ENCODE measurements at places on chromosomes 1 and 21.
A peak's percentile ranks its signal among the peaks of the same experiment; 100 is the strongest.

- DNase-seq: no peak
Measured at GRCh38 chr1:3364983-3365382, 89.5 kb upstream of the ARHGEF16 start.

GRCh38 chr1:89484092-89485038 lies 40.3 kb upstream of the LRRC8B start:
- DNase-seq: no peak

- no peak for DNase-seq
Measured at GRCh38 chr1:35454616-35455015, 102.6 kb downstream of the KIAA0319L start.

DNA sequence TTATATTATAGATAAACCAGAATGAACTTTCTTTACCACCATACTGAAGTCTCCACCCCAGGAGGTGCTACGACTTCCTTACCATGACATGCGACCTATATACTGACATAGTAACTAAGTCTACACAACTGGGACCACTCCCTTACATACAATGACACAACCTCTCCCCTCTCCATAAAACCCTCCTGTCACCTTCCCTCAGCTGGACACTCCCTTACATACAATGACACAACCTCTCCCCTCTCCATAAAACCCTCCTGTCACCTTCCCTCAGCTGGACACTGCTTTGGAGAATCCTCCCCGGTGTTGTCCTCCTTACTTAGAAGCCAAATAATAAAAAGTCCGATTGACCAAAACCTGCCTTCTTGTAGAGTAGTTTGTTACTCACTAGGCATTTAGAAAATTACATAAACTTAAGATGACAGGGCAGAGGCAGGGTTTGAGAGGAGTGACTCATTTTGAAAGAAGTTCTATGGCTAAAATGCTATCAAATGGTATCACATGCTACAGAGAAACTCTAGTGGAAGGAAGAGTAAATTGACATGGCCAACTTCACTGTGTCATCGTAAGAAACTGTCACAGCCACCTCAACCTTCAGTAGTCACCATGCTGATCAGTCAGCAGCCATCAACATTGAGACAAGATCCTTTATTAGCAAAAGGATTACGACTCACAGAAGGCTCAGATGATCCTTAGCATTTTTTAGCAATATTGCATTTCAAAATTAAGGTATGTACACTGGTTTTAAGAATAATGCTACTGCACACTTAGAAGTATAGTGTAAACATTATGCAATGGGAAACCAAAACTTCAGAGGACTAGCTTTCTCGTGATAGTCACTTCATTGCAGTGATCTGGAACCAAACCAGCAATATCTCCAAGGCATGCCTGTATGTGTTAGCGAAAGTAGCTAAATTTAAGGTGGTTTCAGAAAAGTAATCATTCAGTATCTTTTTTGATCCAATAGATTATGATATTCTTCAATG lies 56.4 kb downstream of the AHCTF1 start:
- peak; percentile 31 for DNase-seq

DNA sequence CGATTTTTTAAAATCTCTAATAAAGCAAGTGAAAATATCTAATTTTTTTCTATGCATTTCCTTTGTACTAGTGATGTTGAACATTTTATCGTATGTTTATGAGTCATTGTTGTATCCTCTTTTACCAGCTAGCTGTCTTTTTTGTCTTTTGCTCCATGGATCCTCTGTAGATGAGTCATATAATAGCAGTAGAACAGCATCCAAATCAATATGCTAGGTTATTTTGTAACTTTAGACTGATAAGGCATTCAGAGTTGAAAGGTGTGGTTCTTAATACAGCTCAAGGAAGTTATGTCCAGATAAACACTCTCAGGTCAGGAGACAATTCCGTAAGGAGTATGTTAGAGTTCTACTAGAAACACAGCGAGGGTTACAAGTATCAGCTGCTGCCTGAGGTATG lies 31.9 kb downstream of the MAP10 start:
- peak; percentile 10 for DNase-seq

DNA sequence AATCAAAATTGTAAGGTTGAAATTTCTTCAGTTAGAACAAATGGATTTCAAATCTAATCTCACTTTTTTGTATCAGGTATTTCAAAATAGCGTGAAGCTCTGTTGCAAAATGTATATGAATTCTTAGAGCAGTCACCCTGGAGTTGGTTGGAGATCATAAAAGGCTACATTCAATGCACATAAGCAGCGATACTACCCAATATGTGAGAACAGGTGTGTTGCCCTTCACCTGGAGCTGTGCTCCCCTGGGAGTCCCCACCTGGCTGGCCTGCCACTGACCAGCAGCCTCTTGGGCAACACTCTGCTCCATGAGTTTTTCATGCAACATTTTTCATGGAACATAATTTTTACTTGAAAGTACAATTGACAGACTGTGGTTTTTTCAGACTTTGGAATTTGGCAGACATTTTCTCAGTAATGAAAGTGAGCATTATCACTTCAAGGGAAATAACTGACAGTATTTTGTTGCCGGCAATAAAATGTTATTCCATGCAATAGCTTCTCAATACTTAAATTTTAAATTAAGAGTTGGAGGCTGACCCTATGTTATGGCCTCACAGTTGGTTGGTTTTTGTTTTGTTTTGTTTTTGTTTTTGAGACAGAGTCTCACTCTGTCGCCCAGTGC lies 95.1 kb downstream of the ST3GAL3 start:
- no peak for DNase-seq

GRCh38 chr1:115099693-115100050 lies 10.4 kb upstream of the TSPAN2 start:
- DNase-seq: peak; percentile 58

- DNase-seq: peak; percentile 83
Measured at GRCh38 chr1:30933874-30934252, 25.3 kb upstream of the SDC3 start.

GRCh38 chr1:39385067-39385988 lies 106.1 kb upstream of the BMP8A start:
- no peak for DNase-seq

DNA sequence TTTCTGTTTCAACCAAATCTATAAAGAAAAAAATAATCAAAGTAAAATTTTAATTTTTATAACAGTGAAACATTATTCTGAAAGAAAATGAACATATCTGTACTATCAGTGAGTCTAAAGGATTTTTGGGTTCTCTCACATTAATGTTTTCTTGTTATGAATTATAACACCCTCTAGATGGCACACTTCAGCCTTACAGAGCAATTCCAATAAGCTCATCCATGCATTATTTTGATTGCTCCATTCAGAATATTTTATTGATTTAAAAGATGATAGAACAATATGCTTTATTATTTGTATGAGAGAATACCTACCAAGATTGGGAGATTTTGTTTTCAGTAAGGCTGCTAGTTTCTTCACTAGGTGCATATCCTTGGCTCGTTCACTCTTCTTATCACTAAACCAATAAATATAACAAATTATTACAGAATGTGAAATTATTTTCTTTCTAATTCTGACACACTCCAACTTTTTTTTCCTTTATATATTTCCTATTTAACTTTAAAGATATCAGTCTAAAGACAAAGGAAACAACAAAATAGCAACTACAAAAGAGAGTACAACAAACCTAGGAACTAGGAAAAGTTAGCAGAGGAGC lies 82.4 kb downstream of the RAB3GAP2 start:
- DNase-seq: peak; percentile 10

- no peak for DNase-seq
Measured at GRCh38 chr1:203273869-203274602, 31.3 kb upstream of the BTG2 start.

DNA sequence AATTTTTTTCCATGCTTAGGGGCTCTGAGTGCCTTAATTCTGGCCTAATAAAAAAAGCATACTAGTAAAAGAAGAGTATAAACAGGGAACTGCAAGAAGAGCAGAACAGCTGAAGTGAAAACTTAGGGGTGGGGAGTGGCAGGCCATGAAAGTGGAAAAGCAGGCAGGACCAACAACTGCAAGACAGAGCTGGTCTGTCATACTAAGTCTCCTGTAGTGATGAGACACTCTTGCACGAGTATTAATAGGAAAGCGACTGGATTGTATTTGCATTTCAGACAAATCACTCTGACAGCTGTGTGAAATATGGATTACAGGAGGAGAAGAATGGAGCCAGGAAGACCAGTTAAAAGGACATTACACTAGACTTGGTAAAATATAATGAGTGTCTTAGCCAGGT lies 449.9 kb downstream of the NUF2 start:
- no peak for DNase-seq

- no peak for DNase-seq
Measured at GRCh38 chr1:185734929-185735700, 924 bp downstream of the HMCN1 start.

- DNase-seq: no peak
Measured at GRCh38 chr1:33875862-33876261, 12.0 kb downstream of the HMGB4 start.

- DNase-seq: no peak
Measured at GRCh38 chr1:169052727-169053126, 53.8 kb upstream of the ATP1B1 start.

DNA sequence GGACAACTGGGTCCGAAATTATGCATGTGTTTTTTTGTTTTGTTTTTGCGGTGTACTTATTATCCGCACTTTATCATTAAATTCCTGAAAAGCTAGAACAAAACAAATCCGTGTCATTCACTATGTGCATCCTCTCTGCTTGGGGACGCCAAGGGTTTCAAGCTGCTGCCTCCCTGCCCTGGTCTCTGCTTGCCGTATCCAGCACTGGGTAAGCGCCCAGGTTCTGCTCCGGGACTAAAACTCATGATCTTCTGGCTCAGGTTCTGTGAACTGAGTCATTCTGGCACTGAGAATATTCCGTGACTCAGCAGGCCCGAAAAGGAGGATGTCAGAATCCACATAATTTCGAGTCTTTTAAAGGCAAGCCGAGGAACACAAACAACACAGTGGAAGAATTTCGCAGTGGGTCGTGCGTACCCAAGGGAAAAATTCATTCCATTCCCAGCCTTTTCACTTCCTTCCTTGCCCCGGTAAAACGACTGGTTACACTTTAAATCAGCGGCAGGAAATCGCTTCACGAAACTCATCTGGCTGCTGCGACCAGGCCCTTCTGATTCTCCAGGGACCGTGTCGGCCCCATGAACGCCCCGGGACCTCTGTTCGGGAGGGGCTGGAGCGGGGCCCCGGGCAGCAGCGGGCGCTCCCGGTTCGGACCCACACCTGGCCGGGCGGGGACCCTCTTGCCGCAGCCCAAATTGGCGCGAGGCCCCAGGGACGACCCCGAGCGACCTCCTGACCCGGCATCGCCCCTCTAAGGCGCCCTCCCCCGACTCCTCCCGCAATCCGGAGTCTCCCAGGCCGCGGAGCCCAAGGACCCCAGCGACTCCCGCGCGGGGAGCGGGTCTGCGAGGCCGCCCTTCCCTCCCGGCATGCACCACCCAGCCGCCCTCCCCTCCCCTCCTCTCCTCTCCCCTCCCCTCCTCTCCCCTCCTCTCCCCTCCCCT lies 746 bp upstream of the LAMC1 start:
- DNase-seq: peak; percentile 87

DNA sequence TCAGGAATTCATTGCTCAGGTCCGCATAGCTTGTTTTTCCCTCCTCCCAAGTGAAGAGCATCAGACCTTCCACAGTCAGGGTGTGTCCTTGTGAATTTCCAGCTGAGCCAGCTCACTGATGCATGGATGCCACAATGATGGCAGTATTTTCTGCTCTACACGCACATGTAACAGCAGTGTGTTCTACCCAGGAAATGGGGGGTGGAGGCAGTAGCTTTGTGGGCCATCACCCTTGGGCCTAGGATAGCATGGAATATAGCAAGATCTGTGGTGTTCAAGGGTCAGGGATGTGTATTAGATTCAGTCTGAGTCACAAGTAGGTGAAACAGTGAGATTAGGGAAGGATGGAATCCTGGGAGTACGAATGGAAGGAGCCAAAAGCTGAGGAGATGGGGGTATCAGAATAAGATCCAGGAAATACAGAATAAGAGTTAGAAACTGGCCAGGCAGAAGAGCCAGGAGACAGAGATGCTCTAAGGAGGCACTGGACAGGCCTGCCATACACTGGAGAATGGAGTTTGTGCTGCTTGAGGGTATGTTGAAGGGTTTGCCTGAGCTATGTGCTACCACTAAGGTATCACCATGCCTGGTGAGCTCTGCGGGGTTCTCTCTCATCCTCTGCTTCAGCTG lies 90.6 kb upstream of the CNIH3 start:
- peak; percentile 51 for DNase-seq

DNA sequence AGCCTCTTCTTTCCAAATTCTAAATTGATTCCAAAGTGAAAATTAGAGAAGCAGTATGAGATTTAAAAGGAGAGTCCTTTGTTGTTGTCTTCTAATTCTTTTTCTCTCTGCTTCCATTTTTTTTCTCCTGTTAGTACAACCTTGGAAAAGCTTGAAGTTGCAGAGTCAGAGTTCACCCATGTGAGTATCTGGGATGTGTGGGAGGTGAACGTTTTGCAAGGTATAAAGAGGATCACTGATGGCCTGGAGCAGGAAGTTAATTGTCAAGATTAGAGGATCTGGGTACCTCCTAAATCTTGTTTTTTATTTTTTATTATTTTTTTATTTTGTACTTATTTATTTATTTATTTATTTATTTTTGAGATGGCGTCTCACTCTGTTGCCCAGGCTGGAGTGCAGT lies 7.7 kb upstream of the PSMD4 start:
- no peak for DNase-seq

- no peak for DNase-seq
Measured at GRCh38 chr21:27382404-27382803, 415.5 kb upstream of the ADAMTS5 start.

- no peak for DNase-seq
Measured at GRCh38 chr21:45631540-45631939, 12.0 kb upstream of the PCBP3 start.

- DNase-seq: no peak
Measured at GRCh38 chr1:116460261-116460660, 87.2 kb downstream of the ATP1A1 start.

GRCh38 chr21:18007121-18007520 lies 188.0 kb upstream of the C21orf91 start:
- no peak for DNase-seq

DNA sequence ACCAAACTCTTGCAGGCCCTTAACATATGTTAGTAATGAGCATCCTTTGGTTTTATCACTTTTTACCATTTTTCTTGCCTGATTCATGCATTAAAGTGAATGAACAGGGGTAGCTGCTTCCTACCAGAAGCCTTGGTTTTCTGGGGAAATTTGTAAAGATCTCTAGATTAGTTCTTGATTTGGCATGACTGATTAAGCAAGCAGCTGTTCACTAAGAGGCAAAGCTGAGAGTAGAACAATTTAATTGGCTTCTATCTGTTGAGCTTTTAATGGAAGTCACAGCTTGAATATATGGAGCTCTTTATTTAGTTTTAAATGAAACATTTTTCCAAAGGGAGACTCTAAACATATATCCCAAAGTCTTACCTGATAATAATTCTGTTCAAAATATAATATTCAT lies 23.6 kb downstream of the TLCD4 start:
- DNase-seq: no peak

- DNase-seq: no peak
Measured at GRCh38 chr21:23718446-23719285, 1888.6 kb downstream of the MRPL39 start.

- DNase-seq: no peak
Measured at GRCh38 chr1:65687428-65688214, 105.1 kb upstream of the PDE4B start.

Measured in foreskin keratinocyte (primary cell).